Activated gamma-delta T cell treated with Interleukin-2 at 50 U/mL for 16 hours (primary cell): ENCODE measurements at places on chromosomes 1 and 21.

GRCh38 chr1:227733309-227733705 lies 1.8 kb downstream of the JMJD4 start:
- DNase-seq = no peak

- no peak for DNase-seq
Measured at GRCh38 chr1:10286244-10286643, 75.9 kb downstream of the KIF1B start.

- no peak for DNase-seq
Measured at GRCh38 chr1:173222149-173223030, 15.3 kb upstream of the TNFSF4 start.

GRCh38 chr1:184388319-184388889 lies 1.6 kb downstream of the C1orf21 start:
- DNase-seq = no peak
